ENCODE measurements at places on chromosomes 12 and 14.

DNA sequence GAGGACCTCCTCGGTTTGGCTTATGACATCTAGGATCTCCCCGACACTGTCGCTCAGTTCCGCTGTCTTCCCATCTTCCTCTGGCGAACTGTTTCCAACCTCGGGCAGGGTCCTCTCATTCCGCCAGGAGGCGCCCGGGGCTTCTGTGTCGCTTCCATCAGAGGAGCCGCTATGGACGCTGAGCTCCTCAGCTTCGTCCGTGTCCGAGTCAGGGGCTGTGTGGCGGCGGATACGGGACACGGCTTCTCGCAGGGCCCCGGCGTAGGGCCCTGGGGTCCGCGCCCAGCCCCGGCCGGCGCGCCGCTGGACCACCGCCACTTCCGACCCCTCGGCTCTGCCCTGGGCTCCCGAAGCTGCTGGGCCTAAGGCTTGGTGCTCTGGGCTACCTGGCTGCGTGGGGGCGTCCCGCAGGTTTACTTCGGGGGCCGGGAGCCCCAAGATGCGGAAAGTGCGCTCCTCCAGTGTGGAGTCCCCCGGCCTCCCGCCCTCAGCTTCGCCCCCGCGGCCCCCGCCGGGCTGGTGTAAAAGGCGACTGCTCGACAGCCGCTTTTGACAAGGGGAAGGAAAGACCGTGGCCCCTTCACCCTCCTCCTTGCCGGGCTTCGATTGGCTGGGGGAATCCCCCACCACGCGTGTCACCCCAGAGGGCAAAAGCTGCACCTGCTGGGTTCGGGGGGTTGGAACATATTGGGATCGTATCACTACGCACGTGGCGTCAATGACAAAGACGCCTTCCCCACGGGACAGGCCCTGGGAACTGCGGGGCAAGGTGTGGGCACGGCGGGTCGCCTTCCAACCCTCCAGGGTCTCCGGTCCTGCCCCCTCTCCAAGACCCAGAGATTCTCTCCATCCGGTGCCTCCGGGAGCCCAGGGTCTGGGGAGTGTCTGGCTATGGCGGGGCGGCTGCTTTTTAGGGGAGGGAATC, 2.1 kb downstream of the DDN start:
- DNase-seq: no peak

DNA sequence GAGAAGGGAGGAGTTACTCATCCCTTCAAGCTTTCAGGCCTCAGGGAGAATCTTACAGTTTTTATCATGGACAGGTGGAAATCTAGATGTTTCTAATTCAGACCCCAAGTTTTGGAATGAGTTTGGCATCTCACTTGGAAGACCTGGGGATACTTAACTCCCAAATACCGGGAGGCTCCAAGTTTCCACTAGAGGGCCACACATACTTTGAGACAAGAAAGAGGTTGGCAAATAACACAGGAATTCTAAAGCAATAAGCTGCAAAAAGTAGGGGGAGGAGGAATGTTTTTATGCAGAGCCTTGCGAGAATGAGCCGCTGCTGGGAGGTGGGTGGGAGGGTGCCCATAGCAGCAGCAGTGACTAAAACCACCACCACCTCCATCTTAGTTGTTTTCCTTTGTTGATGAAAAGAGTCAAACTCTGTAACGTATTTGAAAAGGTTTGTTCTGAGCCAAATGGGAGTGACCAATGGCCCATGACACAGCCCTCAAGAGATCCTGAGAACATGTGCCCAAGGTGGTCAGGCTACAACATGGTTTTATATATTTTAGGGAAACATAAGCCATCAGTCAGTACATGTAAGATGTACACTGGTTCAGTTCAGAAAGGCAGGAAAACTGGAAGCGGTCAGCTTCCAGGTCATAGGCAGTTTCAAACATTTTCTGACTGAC, 34.2 kb upstream of the RNASE1 start:
- DNase-seq: no peak

DNA sequence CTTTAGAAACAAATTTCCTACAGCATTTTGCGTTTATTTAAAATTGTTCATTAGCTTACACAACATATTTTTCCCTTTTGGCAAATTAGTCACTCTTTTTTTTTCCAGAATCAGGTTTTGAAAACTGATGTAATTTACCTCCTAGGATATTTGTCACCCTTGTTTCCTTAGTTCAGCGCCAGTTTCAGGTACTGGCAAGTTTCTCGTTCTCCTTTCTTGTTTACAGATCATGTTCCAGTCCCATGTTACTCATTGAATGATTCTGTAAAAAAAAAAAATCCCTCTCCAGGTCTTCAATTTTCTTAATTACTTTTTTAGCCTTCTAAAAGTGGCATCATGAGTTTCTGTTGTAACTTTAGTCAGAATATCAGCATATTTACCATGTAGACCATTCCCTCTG, 2.7 kb downstream of the PPP4R4 start:
- no peak for DNase-seq

DNA sequence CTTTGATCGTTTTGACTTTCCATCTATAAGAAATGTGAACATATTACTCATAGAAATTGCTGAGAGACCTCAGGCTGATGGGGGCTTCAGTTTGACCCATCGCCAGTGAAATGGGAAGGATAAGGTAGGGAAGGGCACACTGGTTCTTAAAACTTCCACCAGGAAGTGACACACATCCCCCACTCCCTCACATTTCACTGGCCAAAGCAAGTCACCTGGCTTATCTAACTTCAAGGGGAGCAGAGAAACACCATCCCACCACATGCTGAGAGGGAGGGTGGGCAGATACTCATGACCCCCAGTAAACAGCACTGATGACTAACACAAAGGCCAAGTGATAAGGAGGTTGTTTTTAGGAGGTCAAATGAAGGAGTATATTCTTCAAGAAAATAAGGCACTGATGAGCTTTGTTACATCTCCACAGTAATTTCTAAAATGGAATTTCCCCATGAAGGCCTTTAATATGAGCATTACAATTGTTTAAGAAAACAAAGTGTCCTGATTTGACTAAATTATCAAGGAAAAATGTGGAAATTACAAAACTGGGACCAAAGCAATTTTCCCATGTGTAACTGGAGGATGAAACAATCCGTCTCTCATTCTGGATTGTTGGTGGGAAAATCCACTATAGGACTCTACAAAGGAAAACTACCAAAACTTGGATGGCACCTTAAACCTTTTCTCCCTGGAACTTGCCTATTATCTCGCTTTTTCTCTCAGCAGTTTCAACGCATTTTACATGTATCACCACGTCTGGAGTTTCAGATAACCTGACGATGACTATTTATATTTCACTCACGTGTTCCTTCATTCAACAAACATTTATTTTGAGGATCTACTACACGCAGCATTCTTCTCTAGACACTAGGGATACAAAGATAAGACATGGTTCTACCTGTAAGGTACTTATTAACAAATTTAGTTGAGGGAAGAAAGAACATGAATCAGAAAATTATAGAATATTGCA, 91.8 kb upstream of the EEA1 start:
- DNase-seq: no peak

DNA sequence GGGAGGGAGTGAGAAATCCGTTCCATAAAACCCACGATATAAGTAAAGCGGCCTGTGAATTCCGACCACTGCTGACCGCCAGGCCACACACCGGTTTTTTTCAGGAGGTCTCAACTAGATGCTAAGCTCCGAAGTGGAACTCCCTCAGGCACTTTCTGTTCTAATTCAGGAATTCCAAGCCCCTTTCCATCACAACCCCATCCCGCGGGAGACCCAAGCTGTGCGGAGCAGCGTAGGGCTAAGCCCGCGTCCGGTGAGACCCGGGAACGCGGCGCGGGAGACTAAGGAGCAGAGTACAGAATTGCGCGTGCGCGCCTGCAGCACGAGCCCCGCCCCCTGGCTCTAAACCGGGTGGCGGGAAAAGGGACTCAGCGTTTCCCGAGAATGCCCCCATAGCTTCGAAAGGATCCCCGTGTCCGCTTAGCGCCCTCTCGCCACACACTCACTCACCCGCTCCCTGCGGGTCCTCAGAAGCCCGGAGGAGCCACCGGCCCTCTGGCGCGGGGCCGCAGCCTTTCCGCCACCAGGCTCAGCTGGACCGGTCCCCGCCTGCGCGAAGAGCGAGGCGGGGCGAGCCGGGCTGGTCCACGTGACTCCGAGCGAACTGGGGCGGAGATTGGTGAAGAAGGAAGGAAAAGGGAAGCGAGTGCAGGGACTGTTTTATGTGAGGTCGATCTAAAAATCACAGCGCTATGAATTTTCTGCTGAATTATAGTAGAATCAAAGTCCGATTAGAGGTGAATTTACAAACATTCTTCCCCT, at the start of gene TIMELESS:
Gene TIMELESS (minus strand): TSS at position 567 of the 762 bp plus-strand sequence. CDS start 15,256 bp downstream, outside the sequence.
- DNase-seq: no peak

GRCh38 chr12:27498761-27499160, 25.2 kb upstream of the PPFIBP1 start:
- DNase-seq: no peak

- no peak for DNase-seq
Measured at GRCh38 chr12:94806617-94807016, 156.3 kb upstream of the TMCC3 start.

DNA sequence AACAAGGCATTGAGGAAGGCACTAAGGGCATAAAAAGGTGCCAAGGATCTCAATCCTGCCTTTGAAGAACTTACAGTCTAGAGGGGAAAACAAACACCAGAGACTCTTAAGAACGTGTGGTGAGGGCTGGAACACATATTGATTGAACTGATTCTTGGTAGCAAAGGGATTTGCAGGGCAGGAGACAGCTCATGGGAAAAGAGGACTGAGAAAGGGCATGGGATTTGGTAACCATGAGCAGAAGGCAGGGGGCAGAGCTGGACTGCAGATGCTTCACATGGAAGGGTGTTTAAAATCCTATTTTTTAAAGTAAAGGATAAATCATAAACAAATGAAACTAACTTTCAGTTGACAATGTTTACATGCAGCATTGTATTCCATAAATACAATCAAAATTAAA, 203.1 kb downstream of the ITPR2 start:
- DNase-seq: no peak

GRCh38 chr14:50359631-50360030, 37.0 kb downstream of the CDKL1 start:
- DNase-seq: no peak

DNA sequence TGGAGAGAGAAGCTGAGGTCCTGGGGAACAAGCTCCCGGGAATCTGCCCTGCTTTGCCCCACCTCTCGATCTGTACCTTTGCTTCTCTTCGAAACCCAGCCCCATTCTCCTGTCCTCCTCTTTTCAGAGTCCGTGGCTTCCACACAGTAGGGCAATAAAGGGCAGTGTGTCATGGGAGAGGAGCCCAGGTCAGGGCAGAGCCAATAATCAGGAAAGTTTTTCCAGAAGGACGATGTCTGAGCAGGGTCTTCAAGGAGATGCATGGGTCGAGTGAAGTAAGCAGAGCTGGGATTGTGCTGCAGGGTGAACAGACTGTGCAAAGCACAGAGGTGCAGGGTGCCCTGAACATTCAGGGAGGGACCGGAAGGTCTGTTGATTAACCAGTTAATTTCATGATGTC, 22.1 kb upstream of the SERPINA4 start:
- DNase-seq: no peak

DNA sequence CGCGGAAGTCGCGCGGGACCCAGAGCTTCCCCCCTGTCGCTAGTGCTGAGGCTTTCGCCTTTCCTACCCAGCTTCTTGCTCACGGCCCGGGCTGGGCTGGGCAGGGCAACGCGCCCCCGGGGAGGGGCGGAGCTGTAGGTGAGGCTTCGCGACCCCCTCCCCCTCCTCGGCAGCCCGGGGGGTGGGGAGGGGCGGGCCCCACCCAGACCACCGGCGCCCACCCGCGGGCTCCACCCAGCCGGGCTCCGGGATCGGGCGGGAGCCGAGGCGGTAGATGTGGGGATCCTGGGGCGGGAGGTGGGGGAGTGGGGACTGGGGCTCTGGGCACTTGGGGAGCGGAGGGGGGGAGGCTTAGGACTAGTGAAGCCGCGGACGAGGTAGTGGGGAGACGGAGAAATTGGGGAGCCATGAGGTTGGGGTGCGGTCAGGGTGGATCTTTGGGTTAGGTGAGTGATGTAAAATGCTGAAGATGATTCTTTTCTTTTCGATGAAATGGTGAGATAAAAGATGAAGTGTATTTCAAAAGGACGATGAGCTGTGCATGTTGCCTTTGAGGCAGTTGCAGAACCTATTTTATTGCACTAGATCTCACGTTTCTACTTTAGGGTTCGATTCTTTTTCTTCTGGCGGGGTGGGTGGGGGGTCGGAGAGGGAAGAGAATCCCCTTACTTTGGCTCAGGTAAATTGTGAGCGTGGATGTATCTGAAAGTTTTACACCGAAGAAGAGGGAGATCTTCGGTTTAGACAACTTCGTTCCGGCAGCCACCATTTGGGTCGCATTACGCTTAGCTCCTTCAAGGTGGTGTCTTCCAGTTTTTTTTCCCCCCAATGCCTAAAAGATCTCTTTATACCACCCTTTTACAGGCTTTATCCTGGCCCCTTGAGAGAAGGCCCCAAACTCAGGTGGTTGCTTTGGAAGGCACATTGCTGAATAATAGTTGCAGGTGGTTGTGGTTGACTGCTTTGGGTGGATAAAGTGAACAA, 619 bp downstream of the ERC1 start:
- no peak for DNase-seq

GRCh38 chr12:124385219-124385969, 90.5 kb downstream of the RFLNA start:
- DNase-seq: no peak

GRCh38 chr12:58298803-58299202, 357.4 kb downstream of the ATP23 start:
- DNase-seq: no peak

DNA sequence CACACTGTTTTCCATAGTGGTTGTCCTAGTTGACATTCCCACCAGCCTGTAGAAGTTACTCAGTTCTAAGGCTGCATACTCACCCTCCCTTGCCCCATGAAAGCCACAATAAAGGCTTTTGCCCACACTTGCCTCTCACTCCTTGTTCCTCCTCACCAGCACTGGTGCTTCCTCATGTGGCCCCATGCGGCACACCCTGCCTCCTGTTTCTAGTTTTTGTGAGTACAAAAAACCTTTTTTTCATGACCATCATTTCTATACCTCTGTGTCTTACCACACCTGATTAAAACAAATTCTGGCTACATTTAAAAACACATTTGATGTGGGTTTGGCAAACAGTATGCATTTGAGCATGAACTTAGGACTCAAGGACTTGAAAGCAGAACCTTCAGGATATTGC, 40.7 kb upstream of the RIN3 start:
- no peak for DNase-seq

DNA sequence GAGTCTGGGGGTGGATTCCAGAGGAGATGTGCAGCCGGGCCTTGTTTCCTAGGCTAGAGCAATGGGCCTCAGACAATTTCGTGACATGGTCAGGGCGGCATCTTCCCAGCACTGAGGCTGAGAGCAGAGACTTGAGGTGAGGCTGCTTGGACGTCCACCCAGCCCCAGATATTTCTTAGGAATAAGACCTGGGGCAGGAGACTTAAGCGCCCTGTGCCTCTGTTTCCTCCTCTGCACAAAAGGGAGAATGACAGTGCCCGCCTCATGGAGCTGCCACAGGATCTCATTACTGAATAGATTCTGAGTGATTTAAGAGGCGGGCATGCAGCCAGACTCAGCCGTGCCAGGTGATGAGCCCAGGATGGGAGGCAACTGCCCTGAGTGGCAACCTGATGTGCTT, 297.9 kb upstream of the SFSWAP start:
- DNase-seq: no peak

GRCh38 chr12:31518680-31519227, 72.2 kb downstream of the DENND5B start:
- DNase-seq: no peak

- DNase-seq: no peak
Measured at GRCh38 chr14:95660651-95661515, 25.3 kb upstream of the TCL1B start.
